ENCODE measurements at places on chromosomes 7 and 10.

DNA sequence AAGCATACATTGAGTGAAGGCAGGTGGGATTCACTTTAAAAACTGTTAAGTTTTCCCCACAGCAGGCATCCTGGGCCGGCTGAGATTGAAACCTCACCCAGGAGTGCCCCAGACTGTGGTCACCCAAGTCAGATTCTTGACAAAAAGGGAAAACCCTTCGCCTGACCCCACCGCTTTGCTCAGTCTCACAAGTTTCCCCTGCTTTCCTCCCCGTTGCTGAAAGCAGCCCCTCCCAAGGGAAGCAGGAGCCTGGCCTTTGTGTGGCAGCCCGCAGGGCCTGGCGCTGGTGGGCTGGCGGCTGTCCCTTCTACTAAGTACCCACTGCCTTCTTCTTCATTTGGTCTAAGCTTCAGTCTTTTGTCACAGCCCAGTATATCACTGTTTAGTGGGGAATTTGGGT lies 16.0 kb downstream of the RNF32 start:
- no peak for DNase-seq

- no peak for DNase-seq
Measured at GRCh38 chr10:71045204-71045809, 156.9 kb upstream of the PCBD1 start.

DNA sequence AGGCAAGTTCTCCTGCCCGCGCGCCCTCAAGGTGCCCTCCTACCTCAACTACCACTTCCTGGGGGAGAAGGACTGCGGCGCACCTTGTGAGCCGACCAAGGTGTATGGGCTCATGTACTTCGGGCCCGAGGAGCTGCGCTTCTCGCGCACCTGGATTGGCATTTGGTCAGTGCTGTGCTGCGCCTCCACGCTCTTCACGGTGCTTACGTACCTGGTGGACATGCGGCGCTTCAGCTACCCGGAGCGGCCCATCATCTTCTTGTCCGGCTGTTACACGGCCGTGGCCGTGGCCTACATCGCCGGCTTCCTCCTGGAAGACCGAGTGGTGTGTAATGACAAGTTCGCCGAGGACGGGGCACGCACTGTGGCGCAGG lies 1.4 kb downstream of the FZD1 start:
- DNase-seq = no peak

GRCh38 chr7:130273933-130274255 lies 7.2 kb downstream of the CPA2 start:
- DNase-seq = peak; percentile 79

DNA sequence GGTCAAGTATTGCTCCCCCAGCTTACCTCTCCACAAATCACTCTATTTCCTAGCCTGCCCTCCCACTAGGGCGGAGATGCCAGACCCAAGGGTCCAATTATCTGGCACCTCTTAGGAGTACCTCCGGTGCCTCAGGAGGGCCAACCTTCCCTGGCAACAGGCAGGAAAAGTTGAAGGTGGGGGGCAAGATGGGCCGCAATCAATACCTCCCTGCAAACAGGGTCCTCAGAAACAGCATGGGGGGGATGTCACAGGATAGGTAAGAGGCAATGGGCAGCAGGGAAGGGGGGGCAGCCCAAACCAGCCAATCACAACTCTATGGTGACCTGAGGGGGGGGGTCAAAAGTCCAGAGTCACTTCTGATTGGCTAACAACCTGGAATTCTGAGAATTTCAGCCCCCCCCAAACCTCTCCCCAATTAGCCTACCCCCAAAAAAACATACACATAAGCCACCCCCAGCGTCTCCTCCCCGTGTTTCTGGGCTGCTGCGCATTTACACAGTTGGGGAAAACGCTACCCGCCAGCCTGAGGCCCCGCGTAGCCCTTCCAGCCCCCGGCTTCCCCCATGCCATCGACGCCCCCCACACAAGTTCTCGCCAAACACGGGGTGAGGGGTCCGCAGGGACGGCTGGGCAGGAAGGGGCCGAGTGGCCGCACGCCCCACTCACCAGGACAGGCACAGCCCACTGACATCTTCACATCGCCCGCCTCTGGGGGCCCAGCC lies 589 bp downstream of the LDB1 start:
- peak; percentile 94 for DNase-seq

DNA sequence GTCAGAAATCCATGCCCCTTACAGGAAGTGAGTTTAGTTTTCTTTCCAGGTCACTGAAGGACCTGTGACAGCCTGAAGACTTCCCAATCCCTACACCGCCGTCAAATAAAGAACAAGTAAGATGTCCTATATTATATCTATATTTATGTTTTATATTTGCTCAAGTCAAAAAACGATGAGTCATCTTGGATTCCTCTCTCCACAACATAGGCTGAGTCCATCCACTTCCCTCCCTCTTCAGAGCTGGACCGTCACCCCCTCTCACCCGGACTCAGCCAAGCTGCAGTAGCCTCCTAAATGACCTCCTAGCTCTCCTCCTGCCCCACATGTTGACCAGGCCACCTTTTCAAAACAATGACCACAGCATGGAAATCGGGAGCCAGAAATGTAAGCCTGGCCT lies 53.5 kb downstream of the GLI3 start:
- DNase-seq = no peak

GRCh38 chr10:110811791-110812581 lies 59.7 kb upstream of the PDCD4 start:
- DNase-seq = no peak

DNA sequence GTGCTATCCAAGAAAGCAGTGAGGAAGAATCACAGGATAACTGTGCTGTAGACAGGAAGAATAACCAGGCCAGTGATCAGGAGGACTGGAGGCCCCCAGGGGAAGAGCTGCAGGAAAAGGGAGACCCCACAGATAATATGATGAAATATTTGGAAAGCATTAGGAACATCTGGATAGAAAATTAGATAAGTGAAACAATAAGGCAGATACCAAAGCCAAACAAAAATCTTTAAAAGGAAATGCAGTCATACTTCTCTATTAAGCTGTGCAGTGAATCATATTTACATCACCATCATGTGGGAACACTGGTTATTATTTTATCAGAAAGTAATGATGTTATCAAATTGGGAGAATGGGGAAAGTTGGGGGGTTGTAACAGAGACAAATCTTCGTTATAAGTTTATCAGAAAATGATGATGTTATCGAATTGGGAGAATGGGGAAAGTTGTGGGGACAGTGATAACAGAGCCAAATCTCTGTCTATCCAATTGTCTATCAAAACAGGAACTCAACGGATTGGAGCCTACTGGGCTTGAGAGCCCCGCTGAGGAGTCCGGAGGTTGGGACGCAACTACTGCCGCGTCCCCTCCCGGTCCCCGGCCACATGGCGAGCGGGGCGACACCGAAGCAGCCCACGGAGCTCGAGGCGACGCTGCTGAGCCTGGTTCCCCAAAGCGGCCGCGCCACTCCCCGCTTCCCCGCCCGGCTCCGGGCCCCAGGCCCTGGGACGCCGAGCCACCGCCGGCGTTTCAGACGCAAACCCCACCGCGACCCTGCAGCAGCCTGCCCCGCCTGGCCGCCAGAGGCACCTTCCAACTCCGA lies 14.0 kb upstream of the RALA start:
- peak; percentile 66 for DNase-seq

DNA sequence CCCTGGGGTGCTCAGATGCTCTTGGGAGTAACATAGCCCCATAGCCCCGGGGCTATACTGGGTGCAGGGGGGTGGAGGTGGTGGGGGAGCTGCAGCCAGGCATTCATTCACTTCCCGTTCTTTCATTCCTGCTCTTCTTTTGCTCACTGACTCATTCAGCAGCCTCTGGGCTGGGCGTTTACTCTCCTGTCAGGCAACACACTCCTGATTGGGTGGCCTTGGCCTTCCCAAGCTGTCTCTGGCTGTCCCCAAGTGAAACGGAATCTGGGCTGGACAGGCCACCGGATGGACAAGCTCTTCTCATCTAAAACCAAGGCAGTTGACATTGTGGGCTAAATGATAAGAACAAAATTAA lies 34.6 kb downstream of the CHST3 start:
- DNase-seq = peak; percentile 84

- no peak for DNase-seq
Measured at GRCh38 chr7:5497295-5498103, 73.9 kb upstream of the TNRC18 start.

GRCh38 chr7:27100694-27101170 lies 1.8 kb downstream of the HOXA2 start:
- no peak for DNase-seq

- DNase-seq = no peak
Measured at GRCh38 chr10:6022660-6023059, 39.5 kb downstream of the IL2RA start.

DNA sequence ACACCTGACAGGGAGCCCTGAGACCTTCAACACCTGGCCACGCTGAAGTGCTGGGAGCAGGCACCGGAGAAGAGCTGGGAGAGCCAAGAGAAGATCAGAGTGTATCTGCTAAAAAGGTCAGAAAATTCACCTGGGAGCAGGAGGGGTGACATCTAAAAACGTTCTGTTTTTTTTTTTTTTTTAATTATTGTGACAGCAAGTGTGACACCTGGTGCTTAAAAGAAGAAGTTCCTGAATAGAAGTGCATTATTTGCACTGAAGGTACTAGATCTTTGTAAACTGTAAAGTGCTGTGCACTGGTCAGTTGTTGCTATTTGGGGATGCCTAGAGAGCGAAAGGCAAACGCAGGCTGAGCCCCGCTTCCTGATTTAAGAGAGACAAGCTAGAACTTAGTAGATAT lies 422.0 kb downstream of the PLXNA4 start:
- no peak for DNase-seq

GRCh38 chr7:361680-362401 lies 71.9 kb downstream of the FOXL3 start:
- no peak for DNase-seq

- no peak for DNase-seq
Measured at GRCh38 chr10:62453274-62453673, 79.1 kb downstream of the ZNF365 start.

DNA sequence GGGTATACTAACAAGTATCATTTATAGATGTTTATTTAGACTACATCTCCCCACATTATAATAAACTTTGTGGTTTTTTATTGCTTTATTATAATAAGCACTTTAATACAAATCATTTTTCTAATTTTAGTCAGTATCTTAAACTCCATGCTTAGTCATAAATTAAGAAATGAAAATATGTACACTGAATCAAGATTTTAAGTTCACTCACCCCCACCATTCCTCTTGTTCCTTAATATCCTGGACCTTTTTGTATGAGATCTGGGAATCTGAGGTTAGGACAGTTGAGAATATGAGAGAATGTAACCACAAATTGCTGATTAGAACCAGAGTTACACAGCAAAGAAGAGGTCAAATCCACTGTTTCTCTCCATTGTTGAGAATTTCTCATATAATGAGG lies 93.6 kb upstream of the WNT16 start:
- no peak for DNase-seq

GRCh38 chr7:130490888-130491804 lies 739 bp upstream of the MEST start:
- DNase-seq = peak; percentile 70

- DNase-seq = no peak
Measured at GRCh38 chr7:129469930-129470329, 32.4 kb upstream of the SMKR1 start.

- no peak for DNase-seq
Measured at GRCh38 chr7:34322841-34323240, 335.2 kb upstream of the NPSR1 start.

DNA sequence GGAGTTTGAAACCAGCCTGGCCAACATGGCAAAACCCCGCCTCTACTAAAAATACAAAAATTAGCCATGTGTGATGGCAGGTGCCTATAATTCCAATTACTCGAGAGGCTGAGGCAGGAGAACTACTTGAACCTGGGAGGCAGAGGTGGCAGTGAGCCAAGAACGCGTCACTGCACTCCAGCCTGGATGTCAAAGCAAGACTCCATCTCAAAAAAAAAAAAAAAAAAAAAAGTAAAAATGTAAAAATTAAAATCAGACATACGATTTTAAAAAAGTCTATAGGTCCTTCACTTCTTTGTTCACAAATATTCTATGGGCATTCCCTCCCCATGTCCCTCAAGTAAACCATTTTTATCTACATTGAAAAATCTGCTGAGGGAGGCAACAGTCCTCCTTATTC lies 34.9 kb upstream of the TLL2 start:
- DNase-seq = no peak

DNA sequence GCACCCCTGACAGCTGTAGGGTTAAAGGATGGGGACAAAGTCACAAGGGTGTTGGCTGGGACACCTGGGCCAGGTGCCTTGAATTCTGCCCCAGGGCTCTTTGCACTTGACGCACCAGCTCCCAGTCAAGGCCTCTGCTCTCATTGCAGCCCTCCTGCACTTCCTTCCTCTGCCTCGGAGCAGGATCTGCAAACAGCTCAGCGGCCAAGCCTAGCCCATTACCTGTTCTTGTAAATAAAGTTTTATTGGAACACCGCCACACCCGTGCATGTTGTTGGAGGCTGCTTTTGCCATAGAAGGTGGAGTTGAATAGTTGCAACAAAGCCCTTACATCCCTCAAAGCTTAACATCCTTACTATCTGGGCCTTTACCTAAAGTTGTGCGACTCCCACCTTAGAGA lies 483.8 kb upstream of the FOXK1 start:
- no peak for DNase-seq

DNA sequence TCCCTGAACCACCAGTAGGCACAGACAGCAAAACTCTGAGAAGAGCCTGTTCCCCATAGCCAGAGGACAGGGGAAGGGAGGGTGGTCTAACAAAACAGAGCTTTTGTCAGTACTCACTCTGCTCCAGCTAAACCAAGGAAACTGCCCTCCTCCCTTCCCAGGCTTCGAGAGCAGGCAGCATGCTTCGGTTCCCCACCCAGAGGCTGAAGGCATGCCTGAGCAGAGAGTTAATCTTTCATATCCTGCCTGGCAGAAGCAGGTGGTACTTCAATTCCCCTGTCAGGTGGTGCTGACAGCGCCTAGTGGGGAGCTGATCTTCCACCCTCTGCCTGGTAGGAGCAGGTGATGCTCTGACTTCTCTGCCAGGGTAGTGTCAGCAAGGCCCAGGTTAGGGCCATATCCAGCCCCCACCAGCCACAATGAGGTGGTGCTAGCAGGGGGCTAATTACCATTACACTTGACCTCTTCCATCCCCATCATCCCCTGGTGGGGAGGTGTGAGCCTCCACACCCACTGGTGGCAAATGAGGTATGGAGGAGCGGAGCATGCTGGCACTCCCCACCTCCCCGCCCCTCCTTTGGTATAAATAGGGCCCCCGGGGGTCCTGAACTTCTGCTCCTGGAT lies 35.1 kb downstream of the SDK1 start:
- no peak for DNase-seq

GRCh38 chr10:77413231-77413630 lies 224.4 kb downstream of the KCNMA1 start:
- no peak for DNase-seq

- DNase-seq = no peak
Measured at GRCh38 chr10:8043569-8044306, 10.8 kb upstream of the GATA3 start.

- DNase-seq = no peak
Measured at GRCh38 chr7:50645186-50645585, 80.0 kb upstream of the DDC start.

Data from GM03348 (cell line).